MCF 10A (cell line): ENCODE measurements at places on chromosomes 12 and 14. TPM values are rescaled to one million over a fixed set of nuclear protein-coding genes. Genes with fewer than 3 reads are reported as not detected.

LRRIQ1 gene
- 0.70 and 1.5 TPM in 2 replicates for total RNA-seq

KLRC4 gene
- 0.66 and 0.84 TPM in 2 replicates for total RNA-seq

ITGB7 gene
- 1.0 and 1.1 TPM in 2 replicates for total RNA-seq

GDF3 gene
- total RNA-seq = not detected in 2 replicates

AKAP5 gene
- total RNA-seq = 0.14 and 0.22 TPM in 2 replicates

GALNT16 gene
- not detected in 2 replicates for total RNA-seq

CMTM5 gene
- total RNA-seq = not detected in 2 replicates

CCDC175 gene
- not detected in 2 replicates for total RNA-seq

CSAD gene
- total RNA-seq = 22.7 and 30.8 TPM in 2 replicates

FAM181A gene
- not detected in 2 replicates for total RNA-seq

PUS1 gene
- 44.1 and 72.3 TPM in 2 replicates for total RNA-seq
